HT1080 (cell line): ENCODE measurements at places on chromosomes 7 and 10. TPM values are rescaled to one million over a fixed set of nuclear protein-coding genes. Genes with fewer than 3 reads are reported as not detected.

DNA sequence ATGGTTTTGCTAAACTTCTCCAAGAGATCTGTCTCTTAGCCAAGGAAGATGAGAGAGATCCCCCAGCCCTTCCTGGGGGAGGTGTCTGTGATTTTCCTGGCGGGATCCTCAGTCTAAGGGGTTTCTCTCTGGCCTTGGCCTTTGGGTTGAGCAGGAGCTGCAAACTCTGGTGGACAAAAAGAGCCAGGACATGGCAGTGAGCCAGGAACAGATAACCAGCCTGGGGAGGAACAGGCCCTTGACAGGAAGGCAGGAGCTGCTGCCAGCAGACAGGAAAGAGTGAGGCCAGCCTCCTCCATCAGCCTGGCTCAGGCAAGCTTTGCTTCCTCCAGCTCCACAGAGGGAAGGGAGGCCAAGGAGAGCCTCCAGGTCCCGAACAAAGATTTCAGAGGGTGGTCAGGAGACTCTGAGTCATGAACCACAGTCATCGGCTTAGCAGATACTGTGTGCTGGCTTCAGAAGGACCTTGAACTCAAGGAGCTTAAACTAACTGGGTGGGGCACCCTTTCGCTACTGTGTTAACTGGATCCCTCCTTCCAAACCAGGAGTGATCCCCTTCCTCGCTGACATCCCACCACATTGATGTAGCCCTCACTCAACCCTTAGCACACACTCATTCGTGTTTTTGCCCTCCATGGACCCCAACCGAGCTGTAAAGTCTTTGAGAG lies 34.7 kb downstream of the DDIT4 start:
- peak; percentile 92 for DNase-seq

- peak; percentile 47 for DNase-seq
Observed at GRCh38 chr10:5293691-5294550, 70.8 kb upstream of the UCN3 start.

The MRLN gene
- total RNA-seq, result 0.43 TPM in 1 of 2 replicates, not detected in the other

- no peak for DNase-seq
Observed at GRCh38 chr10:50382576-50383023, 131.3 kb upstream of the ASAH2 start.

DNA sequence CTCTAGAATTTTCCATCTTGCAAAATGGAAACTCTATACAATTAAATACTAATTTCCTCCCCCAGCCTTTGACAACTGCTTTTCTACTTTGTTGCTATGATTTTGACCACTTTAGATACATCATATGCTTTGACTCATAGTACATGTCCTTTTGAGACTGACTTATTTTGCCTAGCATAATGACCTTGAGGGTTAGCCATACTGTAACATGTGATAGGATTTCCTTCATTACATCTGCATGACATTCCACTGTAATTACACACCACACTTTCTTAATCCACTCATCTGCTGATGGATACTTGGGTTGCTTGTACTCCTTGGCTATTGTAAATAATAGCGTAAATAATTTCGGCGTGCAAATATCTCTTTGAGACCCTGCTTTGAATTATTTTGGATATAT lies 127.7 kb downstream of the JAZF1 start:
- peak; percentile 78 for DNase-seq

- DNase-seq, result peak; percentile 31
Observed at GRCh38 chr10:22712956-22713852, 1.2 kb downstream of the PIP4K2A start.

DNA sequence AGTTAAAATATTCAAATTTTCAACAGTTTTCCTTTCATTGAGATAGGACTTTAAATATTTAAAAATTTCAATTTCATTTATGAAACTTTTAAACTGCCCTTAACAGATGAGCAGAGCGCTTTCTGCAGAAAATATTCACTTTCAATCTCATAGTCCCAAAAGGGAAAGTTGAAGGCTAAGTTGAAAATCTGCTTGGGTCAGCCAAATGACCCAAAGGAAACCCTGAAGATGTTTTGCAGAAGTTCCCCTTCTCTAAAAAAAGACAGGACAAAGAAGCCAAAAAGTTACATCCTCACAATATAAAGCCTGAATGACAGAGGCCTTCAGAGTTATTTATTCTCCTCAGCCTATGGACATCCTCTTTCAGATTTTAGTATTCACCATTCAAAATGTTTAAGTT lies 17.6 kb upstream of the SCIN start:
- no peak for DNase-seq

The SORCS1 gene
- 0.29 and 0.40 TPM in 2 replicates for total RNA-seq
